ENCODE measurements at places on chromosomes 7 and 10.

- no peak for DNase-seq
These were observed 339.8 kb upstream of the LRRTM3 start for GRCh38 chr10:66586073-66586472.

DNA sequence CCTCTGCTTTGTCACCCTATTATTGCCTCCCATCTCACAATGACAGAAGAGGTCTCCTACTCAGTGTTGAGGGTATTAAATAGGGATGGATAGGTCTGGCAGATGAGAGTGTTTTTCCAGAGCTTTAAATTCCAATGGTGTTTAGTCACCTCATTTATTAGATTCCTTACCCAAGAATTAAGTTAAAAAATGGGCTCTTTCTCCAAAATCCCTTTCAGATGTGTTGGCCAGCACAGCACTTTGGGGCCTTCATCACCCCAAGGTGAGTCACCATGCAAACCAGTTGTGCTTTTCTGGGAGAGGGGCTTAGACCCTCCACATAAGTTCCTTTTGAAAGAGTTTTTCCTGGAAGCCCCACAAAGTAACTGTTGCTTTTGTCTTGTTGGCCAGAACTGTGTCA lies 78.4 kb downstream of the CYP26A1 start:
- no peak for DNase-seq

DNA sequence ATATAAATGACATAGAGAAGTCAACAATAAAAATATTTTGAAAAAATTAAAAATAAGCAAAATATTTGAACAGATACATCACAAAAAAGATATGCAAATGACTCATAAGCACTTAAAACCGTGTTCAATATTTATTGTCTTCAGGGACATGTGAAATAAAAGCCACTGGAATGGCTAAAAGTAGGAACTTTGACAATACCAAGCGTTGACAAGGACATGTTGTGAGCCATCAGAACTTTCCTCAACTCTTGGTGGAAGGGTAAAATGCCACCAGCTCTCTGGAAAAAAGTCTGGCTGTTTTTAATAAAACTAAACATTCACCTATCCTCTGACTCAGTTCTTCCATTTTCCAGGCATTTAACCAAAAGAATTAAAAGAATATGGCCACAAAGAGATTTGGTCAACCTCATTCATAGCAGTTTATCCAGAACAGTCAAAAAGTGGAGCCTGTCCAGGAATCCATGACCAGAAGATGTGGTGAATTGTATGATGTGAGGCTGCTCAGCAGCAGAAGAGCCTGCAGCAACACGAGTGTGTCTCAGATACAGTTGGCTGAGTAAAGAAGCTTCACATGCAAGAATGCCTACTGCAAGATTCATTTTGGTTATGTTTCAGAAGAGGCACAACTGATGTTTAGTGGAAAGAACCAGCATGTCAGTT lies 7.1 kb upstream of the KLF6 start:
- no peak for DNase-seq

- no peak for DNase-seq
These were observed 51.4 kb downstream of the RBM20 start for GRCh38 chr10:110695539-110695886.

- DNase-seq = no peak
These were observed 78.4 kb downstream of the RNF216 start for GRCh38 chr7:5702876-5703571.

DNA sequence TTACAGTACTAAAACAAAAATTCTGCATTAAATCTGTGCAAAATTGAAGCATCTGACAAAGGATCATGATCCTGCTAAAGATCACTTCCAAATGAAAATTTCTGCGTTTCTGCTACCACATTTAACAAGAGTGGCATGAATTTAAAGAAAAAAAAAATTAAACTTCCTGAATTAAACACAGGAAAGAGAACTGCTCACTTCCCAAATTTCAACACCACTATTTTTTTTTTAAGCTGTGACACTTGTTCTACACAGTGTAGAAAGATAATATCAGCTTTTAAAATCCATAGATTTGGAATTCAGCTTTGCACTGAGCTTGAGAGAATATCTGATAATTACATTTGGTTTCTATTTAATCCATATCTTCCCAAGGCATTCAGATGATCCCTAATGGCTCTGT lies 73.6 kb downstream of the EPC1 start:
- DNase-seq = no peak

GRCh38 chr7:101386177-101386557 lies 23.5 kb downstream of the COL26A1 start:
- DNase-seq = no peak

- no peak for DNase-seq
These were observed 66.3 kb downstream of the PRKAG2 start for GRCh38 chr7:151810441-151811232.

DNA sequence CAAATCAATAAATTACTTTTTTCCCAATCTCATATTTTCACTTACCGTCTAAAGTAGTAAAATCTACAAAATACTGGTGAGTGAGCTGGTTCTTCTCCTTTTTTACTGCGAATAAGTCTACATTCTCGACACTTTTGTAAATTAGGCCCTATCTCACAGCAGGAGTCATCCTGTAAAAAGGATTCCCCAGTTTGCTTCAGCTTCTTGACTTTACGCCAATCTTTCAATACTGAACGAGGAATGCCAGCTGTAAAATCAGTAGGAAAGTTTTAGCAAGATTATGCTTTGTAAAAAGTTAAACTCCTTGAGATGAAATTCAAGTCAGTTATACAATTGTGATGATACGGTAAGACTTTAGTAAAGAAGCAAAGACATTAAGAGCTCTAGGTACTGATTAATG lies 67.3 kb downstream of the NRBF2 start:
- DNase-seq = no peak

- no peak for DNase-seq
These were observed 28.7 kb downstream of the RAMP3 start for GRCh38 chr7:45186261-45186813.

GRCh38 chr10:80684259-80684658 lies 146.6 kb downstream of the SH2D4B start:
- DNase-seq = no peak

DNA sequence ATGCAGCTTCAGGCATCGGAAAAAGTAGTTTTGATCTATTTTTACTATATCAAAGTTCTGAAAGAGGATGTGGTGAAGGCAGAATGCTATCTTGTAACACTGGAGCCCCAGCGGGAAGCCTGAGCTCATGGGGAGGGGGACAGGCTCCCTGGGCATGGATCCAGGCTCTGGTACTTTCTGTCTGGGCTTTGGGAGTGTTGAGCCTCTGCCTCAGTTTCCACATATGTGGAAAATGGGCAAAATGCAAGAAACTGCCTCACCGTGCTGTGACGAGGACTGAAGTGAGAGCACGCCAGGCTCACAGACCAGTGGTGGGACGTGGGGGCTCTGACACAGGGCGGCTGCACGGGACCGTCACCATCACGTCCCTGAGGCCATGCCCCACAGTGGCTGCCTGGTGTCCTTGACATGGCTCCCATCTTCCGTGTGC lies 182.9 kb upstream of the SHH start:
- DNase-seq = no peak

DNA sequence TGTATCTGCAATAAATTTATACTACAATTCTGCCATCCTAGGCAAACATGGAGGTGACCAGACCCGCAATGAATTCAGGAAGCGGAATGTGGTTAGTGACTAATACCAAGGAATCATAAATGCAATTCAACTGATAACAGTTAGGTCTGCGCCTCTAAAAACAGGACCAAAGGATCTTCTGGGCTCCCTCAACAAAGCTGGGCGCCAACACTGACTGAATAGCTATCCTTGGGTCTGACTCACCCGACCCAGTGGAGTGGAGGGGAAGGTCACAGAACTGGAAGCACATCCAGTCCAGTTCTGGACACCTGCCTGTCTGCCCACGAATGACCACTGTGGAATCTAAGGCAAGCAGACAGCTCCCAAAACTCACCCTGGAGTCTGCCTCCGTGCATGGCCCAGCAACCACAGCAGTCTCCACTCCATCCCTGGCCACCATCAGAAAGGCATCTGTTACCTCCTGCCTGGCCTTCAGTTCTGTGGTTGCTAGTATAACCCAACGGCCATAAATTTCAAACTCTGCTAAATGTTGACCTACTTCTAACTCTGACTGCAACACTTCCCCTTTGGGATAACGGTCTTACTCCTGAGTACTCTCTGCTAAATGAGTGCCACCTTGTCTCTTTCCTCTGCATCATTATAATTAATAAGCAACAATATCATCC lies 43.0 kb upstream of the DLX6 start:
- no peak for DNase-seq

DNA sequence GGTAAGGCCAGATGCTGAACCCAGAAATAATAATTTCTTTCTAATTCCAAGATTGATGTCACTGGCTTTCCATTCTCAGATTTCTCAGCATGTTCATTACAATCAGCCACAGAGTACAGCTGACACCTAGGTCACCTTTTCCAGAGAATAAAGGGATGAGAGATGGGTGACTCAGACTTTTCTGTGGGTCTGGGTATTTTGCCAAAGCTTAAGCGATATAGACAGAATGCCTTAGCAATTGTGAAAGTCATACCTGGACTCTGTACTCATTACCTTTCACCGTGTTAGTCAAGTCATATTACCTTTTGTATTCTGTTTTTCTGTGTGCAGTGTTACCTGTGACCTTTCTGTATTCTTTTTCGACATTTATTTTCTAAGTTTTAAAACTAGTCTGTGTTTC lies 10.6 kb upstream of the PRTFDC1 start:
- no peak for DNase-seq

GRCh38 chr10:27344568-27345454 lies 104.2 kb upstream of the ACBD5 start:
- DNase-seq = no peak

- no peak for DNase-seq
These were observed 365.5 kb downstream of the GALNT17 start for GRCh38 chr7:71497256-71497946.
